ENCODE measurements at places on chromosomes 1 and 21. TPM values are rescaled to one million over a fixed set of nuclear protein-coding genes. Genes with fewer than 3 reads are reported as not detected.

DNA sequence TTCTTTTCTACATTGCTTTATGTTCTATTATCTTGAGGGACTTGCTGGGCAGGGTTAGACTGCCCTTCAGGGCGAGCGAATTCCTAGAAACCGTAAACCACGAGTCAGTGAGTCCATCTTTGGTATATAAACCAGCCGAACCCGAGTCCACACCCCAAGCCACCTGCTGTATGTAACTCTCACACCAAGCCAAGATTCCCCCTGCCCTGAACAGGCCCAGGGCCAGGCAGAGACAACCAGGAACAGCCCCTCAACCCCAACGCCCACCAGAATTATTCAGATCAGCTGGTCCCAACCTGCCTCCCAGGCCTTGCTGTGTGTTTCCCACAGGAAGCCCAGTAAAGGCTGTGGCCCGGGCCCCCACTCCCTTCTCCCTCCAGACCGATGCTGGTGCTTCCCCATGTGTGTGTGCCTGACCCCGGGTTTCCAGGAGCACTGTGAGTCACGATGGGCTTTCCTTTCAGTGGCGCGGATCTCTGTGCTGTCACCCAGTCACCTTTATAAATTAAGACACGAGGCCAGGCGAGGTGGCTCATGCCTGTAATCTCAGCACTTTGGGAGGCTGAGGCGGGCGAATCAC lies 17.1 kb downstream of the KIF17 start:
- no peak for DNase-seq

DNA sequence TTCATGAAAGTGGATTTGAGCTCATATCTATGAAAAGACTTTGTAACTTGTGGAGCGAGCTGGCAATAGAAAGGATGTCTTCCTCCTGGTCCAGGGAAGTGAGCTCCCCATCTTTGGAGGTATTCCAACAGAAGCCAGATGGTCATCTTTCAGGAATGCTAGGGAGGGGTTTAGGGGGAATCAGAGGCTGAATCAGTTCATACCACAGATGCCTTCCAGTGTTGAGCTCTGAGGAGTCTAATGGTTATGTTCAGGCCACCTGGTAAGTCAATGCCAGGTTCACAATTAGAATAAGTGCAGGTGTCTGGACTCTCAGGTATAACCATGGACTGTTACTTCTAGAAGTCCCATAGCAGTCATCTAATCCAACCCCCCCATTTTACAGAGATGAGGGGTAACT lies 119.1 kb downstream of the ACTL8 start:
- DNase-seq, result no peak

DNA sequence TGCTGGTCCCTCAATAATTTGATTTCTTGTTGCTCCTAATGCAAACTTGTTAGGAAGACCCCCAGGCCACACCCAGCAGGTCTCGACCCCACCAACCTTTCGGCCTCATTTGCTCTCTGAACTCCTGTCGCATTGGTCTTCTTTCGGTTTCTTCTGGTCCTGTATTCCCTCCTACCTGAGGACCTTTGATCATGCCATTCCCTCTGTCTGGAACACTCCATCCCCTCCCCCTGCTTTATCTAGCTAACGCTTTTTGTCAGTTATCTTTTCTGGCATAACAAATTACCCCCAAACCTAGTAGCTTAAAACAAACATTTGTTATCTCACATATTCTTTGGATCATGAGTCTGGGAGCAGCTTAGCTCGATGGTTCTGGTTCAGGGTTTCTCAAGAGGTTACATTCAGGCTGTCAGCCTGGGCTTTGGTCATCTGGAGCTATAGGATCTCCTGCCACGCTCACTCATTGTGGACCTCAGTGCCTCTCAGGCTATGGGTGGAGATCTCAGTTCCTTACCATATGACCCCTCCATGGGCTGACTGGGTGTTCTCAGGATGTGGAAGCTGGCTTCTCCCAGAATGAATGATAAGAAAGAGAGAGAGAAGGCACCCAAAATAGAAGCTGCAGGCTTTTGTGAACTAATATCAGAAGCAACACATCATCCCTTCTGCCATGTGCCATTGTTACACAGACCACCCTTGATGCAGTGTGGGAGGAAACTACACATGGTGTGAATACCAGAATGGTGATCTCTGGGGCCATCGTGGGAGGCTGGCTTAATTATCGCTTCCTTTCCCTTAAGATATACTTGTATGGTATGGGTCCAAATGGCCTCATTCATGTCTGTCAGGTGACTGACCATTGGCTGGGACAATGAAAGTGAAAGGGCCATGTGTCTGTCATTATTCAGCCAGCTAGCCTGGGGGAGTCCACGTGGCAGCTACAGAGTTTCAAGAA lies 29.1 kb upstream of the BCAR3 start:
- no peak for DNase-seq

DNA sequence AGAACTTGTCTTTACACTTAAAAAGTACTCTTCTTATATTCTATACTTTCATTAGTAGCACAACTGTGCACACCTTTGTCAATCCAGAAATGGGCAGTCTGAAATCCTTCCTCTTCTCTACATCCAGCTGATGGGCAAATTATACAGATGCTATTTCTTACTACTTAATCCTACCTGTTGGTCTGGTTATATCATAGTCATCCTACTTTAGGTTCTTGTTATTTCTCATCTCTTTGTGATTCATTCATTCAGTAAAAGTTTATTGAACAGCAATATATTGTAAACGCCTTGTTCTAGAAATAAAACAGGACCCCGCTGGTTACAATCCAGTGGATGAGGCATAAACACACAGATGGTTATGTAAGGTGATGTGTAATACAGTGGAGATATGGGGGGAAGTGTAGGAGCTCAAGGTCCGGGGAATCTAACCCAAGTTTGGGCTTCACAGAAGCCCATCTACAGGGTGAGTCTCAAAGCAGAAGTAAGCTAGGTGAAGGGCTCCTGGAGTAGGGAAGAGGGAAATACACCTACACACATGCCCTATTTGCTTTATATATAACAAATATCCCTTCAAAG lies 11.8 kb upstream of the FUBP1 start:
- no peak for DNase-seq

DNA sequence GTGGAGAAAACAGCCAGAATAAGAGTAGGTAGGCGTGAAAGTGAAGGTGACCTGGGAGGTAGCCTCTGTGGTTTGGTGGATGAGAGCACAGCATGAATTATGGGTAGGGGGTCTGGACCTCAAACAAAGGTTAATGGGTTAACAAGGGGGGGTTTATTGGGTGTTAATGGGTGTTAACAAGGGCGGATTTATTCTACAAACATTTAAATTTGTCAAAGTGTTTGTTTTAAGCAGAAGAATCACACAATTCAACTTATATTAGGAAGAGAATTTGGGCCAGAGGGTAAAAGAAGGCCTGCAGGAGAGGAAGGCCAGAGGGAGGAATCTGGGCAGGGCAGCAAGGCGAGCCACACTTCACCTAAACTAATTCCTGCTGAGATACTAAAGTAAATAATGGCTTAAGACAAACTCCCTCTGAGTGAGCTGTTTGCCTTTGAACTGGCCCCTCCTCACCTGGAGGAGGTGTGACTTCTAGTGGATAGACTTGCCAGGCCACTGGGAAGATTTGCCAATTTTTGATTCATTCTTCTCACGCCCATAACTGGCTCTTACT lies 191.7 kb downstream of the GIPC2 start:
- no peak for DNase-seq

DNA sequence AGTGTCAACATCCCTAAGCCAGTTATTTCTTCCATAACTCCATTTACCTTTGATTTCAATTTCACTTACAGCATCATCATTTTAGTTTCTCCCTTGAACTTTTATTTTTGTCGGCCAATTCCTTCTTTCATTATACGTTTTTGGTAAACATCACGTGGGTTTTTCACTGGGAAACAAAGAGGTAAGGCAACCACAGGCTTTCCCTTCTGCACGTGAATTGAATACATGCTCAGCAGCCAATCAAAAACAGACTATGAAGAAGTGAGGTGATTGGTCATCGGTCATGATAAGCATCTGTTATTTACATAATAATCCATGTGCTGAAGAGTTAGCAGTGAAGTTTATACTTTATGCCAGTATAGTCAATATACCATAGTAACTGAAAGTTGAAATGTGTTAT lies 98.7 kb downstream of the NCAM2 start:
- DNase-seq, result no peak

DNA sequence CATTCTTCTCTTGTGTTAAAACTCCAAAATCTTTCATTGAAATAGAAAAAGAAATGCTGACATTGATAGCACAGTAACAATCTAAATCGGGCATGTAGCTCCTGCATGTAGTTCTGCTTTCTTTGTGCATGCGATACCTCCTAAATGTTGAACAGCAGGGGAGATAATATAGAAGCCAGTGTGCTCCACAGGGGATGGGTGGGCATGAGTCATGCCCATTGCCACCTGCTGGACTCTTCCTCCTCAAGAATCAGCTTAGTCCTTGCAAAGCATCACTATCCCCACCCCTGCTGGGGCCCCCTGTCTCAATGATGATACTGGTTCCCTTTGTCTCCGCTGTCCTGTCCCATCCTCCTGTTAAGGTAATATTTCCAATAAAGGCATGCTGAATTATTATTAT lies 203.0 kb downstream of the RWDD3 start:
- DNase-seq, result no peak

DNA sequence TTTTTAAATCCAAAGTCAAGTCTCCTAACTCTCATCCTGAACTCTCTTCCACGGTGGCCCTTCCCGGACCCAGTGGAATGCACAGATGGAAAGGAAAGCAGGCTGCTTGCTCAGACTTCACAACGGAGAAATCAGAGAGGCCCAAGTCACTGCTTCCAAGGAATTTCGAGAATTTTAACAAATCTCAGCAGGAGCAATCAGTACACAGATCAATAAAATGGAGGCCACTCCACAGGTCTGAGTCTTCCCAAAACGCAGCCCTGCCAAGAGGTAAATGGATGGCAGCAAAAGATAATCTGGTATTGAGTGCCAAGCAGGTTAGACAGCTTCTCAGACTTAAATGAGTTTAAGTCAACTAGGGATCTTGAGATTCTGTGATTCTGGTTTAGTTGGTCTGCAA lies 81.1 kb upstream of the TIAM1 start:
- DNase-seq, result no peak

- no peak for DNase-seq
These were observed 622.6 kb downstream of the ADGRL2 start for GRCh38 chr1:82423174-82423815.

DNA sequence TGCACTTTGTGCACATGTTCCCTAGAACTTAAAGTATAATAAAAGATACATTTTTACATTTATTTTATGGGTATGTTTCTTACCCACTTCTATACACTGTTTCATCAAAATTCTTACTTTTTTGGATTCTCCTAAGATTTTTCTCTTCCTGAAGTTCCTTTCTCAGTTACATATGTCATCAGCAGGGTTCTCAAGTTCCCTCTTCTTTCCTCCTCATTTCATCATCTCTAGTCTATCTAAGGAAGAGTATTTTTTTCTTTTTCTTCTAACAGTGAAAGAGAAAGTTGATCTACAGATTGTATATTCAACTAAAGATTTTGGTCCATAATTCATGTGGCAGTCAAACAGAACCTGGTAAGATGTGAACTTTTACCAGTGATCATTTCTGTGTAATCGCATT lies 41.2 kb upstream of the CYYR1 start:
- no peak for DNase-seq

DNA sequence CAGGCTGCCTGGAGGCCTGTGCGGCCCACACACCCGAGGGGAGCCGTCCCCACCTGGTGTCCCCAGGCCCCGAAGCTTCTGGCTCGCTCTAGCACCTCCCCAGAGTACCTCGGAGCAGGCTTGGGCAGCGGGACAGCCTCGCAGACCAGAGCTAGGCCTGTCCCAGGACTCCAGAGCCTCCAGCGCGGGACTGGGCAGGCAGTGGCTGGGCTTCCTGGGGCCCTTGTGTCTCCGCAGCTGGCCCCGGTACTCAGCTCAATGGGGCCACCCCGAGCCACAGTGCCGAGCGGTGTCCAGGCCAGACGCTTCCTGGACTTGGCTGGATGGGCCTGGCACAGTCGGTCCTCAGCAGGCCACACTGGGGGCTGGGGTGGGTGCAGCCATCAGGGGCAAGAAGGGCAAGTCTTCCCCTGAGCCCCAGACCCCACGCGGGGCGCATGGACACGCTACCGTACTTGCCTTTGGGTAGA lies 4.9 kb downstream of the SCNN1D start:
- no peak for DNase-seq

DNA sequence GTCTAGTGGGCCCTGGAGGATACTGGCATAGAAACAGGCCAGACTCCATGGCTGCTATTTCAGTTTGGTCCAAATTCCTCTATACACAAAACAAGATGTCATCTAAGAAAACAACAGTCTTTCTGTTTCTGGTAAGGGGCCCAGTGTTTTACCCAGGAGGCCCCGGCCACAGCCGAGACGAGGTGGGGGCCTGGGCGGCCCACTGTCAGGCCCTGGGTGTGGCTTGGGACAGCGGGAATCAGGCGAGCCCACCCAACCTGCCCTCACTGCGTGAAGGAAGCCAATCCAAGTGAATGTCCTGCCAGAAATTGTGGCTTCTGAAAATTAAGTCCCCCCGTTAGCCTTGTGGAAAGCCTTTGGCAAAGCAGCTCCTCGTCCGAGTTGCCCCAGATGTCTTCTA lies 31.2 kb upstream of the GPR153 start:
- no peak for DNase-seq

DNA sequence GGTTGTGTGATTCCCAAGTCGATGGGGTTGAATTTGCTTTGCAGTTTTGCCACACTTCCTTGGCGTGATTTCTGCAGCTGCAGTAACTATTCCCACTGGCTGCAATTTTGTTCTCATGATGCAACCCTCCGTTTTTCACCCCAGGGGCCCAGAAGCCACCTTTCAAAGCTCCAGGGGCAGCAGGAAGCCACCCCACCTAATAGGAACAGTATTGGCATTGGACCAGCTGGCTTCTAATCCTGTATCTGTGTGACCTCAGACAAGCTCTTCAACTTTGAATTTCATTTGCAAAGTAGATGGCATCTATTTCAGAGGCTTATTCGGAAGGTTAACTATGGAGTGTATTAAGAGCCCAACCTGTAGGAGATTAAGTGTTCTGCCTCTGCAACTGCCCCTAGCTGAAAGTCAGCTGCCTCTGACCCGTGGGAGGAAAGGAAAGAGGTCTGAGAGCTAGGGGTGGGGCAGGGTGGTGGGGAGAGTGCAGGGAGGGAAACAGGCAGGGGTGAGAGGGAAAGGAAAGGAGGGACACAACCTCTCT lies 12.6 kb downstream of the C1orf115 start:
- no peak for DNase-seq

The CLCA4 gene
- total RNA-seq, result 0.08 TPM

The FCRL6 gene
- not detected for total RNA-seq

The AZIN2 gene
- total RNA-seq, result 2.4 TPM

The CELF3 gene
- total RNA-seq, result not detected

The PRAMEF18 gene
- not detected for total RNA-seq

The ZP4 gene
- total RNA-seq, result not detected

The LCE2B gene
- total RNA-seq, result not detected
